ENCODE measurements at places on chromosomes 11 and 22. TPM values are rescaled to one million over a fixed set of nuclear protein-coding genes. Genes with fewer than 3 reads are reported as not detected.

DNA sequence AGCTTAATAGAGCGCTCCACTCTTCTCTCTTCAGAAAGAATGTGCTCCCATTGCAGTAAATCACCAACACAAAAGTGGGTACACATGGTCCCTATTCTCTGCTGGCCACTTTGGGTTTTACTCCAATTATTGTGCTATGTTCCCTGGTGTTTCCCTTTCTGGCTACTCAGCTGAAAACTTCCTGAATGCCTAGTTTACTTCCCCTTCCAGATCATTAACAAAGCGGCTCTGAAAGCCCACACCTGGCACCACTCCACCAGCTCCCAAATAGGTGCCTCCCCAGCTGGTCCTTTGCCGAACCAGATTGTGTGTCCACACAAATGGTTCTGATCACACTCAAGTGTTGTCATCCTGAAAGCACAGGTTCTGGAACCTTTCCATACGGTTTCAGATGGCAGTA, 443.7 kb downstream of the NTM start:
- H3K27me3 ChIP-seq, result no peaks in the 10 kb centered on the region
- H3K4me1 ChIP-seq, result peaks cover 27% of the 10 kb centered on the region
- DNase-seq, result no peak
- H3K27ac ChIP-seq, result 0 out of 2 replicates have a peak overlapping the region, but pooled peaks have one; percentile 33
- H3K4me3 ChIP-seq, result no peak overlapping the region

- H3K27ac ChIP-seq, result no peak overlapping the region
- peaks cover 18% of the 10 kb centered on the region for H3K4me1 ChIP-seq
- H3K36me3 ChIP-seq, result no peaks in the 10 kb centered on the region
- no peaks in the 10 kb centered on the region for H3K27me3 ChIP-seq
Observed at GRCh38 chr11:115364896-115365295, 139.3 kb downstream of the CADM1 start.

- no peak overlapping the region for H3K4me3 ChIP-seq
- H3K27ac ChIP-seq, result no peak overlapping the region
- peaks cover 13% of the 10 kb centered on the region for H3K4me1 ChIP-seq
- H3K36me3 ChIP-seq, result no peaks in the 10 kb centered on the region
- peaks cover 10% of the 10 kb centered on the region for H3K27me3 ChIP-seq
- DNase-seq, result no peak
Observed at GRCh38 chr11:22671751-22672150, 5.3 kb downstream of the GAS2 start.

PCNX3 gene
- total RNA-seq, result 51.6 TPM

Data from WTC11 (cell line).